ENCODE measurements at places on chromosomes 1 and 21.

GRCh38 chr1:81974883-81975555, 174.3 kb downstream of the ADGRL2 start:
- DNase-seq, result no peak

DNA sequence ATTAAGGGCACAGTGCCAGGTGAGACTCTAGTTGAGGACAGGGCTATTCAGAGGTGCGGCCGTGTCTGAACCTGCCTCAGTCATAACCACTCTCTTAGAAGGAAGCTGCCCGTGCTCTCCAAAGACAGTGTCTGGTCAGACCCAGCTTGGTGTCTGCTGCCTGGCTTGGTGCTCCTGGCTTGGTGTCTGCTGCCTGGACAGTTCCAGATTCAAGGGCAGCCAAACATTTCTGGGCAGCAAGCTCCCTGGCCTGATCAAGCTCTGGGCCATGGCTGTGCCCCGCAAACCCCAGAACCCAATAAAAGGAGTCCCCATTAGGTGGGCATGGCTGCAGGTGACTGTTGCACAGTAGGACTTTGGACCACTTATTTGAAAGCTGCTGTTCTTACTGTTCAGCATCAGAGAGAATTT, 27.7 kb downstream of the NEK2 start:
- no peak for DNase-seq

- DNase-seq, result no peak
Observed at GRCh38 chr1:246427611-246428010, 79.5 kb downstream of the SMYD3 start.

GRCh38 chr1:64981601-64982533, 15.5 kb upstream of the JAK1 start:
- DNase-seq, result no peak

DNA sequence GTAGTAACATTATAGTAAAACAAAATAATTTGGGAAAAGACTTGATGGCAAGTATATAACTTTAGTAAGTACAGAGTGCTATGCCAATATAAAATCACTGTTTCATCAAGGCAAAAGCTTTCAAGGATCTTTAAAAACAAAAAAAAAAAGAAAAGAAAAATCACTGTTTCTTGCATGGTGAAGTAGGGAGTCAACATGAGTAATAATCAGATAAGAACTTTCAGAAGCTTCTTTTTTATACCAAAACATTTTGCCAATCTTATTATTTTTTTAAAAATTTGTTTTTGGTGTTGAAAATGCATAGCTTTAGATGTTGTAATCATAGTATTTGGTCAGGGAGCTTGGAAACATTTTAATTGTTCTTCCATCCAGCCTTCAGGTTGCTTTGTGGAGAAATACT, 37.2 kb downstream of the CAMSAP2 start:
- DNase-seq, result no peak

DNA sequence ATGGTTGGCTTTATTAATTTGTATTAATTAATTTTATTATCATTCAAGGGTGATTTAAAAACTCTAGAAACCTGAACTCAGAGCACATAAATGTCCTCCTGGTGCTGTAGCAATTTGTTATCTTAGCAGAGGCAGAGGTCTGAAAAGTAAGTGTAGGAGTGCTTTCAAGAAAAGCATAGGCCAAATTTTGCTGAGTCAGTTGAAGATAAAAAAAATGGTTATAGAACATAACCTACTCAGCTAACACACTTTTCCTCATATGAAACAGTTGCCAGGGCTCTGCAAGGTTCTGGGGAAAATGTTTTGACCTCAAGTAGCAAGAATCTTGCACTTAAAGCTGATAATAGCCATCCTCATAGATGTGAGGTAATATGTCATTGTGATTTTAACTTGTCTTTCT, 53.5 kb upstream of the CHODL start:
- no peak for DNase-seq

DNA sequence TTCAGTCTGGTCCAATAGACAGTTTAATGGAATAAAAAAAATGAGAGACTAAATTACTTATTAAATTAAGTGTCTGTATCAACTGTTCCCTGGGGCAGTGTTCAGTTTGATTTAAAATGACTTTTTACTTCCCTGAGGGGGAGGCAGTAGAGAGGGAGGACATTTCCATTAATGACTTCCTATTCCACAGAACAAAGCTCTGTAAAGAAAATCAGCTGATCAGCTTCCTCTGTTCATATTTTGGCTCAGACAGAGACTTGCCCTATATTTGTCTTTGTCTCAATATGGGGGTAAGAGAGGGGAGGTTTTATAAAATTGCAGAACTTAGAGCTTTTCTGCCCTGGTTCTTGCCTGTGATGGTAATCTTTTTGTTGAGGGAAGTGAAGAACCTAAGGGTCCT, 8.4 kb downstream of the CFAP126 start:
- no peak for DNase-seq

DNA sequence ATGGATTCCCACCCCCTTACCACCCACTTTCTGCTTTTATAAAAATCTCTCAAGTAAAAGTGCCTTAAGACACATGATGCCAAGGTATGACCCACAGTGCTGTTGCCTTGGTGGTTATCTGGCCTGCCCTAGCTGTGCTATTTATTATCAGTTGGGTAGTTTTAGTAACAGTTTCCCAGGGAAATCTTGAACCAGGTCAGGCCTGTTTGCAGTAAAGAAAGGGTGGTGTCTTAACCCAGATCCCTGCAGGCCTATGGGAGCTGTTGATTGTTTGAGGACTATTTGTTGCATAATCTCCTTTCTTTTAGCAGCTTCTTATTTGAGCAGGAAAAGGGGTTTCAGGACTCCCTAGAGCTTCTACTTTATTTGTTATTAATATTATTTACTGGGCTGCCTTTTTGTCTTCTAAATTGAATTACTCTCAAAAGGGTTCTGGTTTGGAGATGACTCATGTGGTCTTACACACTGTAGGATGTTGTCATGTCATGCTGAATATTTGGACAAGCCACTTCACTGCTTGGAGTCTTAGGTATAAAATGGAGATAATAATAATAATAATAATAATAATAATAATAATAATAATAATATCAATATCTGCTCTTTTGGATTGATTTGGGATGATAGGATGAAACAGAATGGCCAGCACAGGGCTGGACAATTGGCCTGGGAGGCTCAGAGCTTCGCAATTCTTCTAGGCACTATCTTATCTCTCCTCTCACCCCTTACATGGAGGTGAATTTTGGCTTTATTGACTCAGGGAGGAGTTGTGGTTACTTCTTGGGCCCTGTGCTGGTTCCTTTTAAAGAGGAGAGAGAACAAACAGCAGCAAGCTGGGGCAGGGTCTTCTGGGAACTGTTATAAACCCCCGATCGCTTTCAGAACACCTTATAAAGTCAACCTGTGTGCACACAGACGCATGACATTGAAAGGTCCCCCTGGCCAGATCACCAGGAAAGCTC, 252.1 kb downstream of the PRDM2 start:
- DNase-seq, result no peak

GRCh38 chr1:75672528-75673393, 51.7 kb upstream of the ACADM start:
- no peak for DNase-seq

All from stimulated activated CD4-positive, alpha-beta T cell treated with anti-CD3 and anti-CD28 coated beads, Interleukin-2, amount 100 ng/mL, for 24 hours (primary cell).